ENCODE measurements at places on chromosomes 3 and 15.

- no peak for DNase-seq
Observed at GRCh38 chr3:81170298-81170697, 591.1 kb downstream of the GBE1 start.

DNA sequence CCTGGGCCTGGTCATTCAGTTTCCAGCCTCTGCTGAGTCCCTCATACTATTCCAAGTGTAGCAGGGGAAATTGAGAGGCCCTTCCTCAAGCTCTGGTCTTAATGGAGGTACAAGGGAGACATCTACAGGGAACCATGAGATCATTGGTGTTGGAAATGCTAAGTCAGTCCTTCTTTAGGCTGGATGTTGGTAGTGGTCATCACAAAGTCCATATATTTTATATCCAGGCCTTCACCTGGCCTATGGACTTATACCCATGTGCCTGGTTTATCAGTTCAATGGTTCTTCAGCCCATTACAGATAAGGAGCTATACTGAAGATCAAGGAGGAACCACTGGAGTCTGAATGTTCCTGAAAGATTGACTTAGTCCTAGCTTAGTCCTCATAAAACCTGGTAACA lies 135.0 kb downstream of the STAG1 start:
- no peak for DNase-seq

DNA sequence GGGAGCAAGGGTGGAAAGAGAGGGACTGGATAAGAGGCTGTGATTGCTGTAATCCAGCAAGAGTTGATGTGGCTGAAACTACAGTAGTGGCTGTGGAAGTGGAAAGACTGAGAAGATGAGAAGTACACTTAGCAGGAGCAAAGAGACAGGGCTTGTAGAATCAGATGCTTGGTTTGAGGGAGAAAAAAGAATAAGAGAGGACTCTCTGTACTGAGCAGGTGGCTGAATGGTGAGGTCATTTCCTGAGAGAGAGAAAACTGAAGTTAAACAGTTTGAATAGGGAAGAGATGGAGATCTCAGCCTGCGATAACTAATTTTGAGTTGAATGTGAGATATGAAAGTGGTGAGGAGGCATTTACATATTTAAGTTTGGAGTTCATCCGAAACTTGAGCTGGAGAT lies 95.8 kb upstream of the SLC25A36 start:
- no peak for DNase-seq

GRCh38 chr3:151639418-151639740 lies 94.3 kb upstream of the AADACL2 start:
- no peak for DNase-seq

GRCh38 chr3:87627316-87627715 lies 350.9 kb upstream of the POU1F1 start:
- no peak for DNase-seq

GRCh38 chr15:70539409-70539808 lies 223.9 kb downstream of the UACA start:
- DNase-seq, result no peak

DNA sequence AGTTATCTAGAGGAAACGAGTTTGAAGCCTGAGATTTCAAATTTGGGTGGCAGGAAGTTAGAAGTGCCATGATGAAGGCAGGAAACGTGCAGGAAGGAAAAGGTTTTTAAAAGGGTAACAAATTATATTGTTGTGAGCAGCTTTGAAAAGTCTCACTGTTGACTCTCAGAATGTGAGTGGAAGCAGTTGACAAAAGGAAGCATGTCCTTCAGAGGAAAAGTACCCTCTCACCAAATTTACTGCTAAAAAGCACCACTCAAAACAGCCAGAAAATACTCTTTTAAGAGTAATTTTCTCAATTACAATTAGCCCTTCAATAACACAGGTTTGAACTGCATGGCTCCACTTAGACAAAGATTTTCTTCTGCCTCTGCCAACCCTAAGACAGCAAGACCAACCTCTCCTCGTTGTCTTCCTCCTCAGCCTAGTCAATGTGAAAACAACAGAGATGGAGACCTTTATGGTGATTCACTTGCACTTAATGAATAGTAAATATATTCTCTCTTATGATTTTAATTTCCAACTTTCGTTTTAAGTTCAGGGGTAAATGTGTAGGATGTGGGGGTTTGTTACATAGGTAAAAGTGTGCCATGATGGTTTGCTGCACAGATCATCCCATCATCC lies 117.1 kb upstream of the LIPC start:
- no peak for DNase-seq

- peak; percentile 3 for DNase-seq
Observed at GRCh38 chr15:64507293-64507802, 47.0 kb downstream of the ZNF609 start.

- DNase-seq, result no peak
Observed at GRCh38 chr3:48966876-48967361, 23.1 kb upstream of the P4HTM start.

DNA sequence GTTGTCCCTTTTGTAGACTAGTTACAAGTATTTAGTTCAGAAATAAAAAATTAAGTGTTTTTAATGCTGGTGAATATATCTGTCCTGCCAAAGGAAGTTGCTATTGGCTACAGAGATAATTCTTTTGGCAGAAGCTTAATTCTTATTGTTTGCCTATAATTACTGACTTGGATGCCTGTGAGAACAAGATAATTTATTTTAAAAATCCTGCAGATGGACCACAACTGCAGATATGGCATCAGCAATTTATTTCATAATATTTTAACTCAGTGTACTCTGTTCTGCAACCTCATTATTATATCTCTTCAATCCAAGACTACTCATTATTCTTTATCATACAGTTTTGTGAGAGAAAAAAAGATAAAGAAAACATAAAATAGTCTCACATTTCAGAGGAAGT lies 789.8 kb downstream of the NAALADL2 start:
- no peak for DNase-seq

GRCh38 chr15:42279234-42279723 lies 6.0 kb upstream of the TMEM87A start:
- DNase-seq, result no peak

- DNase-seq, result no peak
Observed at GRCh38 chr3:186339180-186339918, 22.7 kb downstream of the DGKG start.

DNA sequence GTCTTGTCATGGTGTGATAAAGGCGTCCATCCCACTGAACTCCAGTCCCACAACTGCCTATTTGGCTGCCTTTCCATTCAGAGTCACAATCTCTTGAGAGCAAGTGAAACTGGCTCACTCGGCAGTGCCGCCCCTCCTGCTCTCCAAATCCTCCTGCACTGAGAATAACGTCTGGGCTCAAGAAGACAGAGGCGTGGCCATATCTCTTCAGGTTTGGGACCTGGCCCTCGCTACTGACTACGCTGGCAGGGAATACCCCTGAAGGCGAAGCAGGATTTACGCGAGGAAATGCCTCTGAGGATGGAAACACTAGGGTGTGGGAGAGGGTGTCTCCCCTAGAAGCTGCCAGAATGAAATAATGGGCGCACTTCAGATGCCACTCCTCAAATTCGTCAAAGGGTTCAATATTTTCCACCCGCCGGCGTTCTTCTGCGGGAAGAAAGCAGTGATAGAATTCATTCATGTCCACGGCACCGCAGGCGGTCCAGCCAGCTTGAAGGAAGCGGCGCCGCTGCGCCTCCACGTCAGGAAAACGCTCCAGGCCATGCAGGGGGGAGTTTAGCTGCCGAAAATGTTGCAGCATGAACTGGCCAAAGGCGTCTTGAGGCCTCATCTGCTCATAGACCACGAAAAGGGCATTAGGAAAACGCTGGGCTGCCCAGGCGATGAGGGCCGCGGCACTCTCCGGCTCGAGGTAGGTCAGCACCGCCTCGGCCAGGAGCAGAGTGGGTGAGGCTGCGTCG lies 985 bp downstream of the LCMT2 start:
- DNase-seq, result no peak

DNA sequence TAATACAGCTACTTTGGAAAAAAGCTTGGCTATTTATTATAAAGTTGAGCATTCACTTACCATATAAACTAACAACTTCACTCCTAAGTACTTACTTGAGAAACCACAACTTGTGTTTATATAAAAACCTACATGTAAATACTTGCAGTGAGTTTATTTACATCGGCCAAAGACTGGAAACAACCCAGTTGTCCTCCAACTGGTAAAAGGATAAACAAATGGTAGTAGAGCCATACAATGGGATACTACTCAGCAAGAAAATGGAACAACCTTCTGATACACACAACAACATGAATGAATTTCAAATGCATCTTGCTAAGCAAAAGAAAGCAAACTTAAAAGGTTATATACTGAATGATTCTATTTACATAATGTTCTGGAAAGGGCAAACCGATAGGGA lies 63.7 kb downstream of the SLC7A14 start:
- DNase-seq, result no peak

DNA sequence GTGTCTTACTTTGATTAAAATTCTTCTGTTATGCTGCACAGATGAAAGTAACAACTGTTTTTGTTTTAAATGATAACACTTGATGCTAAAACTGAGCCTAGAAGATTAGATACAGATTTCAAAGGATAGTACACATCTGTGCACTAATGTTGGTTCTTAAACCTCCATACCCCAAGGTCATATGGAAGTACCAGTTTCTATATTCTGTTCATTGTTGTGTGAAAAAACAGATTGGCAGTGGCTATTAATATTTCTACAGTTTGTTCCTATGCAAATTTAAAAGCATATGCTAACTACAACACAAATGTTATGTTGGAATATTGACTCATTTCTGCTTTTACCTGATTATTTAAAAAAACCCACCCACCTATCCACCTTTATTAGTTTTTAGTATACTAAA lies 32.0 kb upstream of the GBE1 start:
- no peak for DNase-seq

All from stimulated activated CD8-positive, alpha-beta memory T cell treated with anti-CD3 and anti-CD28 coated beads, Interleukin-7, amount 100 ng/mL, for 48 hours (primary cell).